ENCODE measurements at places on chromosomes 2 and 18.

DNA sequence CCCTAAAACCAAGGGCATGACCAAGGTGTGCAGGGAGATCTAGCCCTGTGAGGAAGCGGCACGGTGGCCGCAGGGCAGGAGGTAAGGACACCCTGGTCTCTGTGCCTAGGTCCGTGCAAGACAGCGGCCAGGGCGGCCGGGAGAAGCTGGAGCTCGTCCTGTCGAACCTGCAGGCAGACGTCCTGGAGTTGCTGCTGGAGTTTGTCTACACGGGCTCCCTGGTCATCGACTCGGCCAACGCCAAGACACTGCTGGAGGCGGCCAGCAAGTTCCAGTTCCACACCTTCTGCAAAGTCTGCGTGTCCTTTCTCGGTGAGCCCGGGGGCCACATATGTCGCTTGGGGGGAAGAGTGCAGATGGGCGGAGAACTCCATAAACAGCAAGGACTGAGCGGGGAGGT lies 235.4 kb downstream of the ATAD2B start:
- DNase-seq = no peak

DNA sequence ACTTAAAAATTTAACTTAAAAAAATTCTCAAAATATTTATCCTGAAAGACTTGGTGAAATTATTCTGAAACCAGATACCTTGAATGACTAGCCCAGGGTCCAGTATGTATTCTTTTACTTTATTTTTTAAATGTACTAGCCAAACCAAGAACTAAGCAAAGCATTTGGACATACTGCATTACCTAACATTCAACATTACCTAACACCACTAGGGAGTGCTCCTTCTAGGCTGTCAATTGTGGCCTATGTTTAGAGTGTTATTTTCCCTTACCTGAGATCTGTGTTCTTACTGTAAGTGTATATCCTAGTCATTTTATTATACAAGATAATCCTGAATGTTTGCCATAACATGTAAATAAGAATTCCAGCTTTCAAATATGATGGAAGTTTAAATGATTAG lies 496.6 kb downstream of the PTPRM start:
- no peak for DNase-seq

GRCh38 chr2:130916438-130916705 lies 79.7 kb downstream of the ARHGEF4 start:
- no peak for DNase-seq

DNA sequence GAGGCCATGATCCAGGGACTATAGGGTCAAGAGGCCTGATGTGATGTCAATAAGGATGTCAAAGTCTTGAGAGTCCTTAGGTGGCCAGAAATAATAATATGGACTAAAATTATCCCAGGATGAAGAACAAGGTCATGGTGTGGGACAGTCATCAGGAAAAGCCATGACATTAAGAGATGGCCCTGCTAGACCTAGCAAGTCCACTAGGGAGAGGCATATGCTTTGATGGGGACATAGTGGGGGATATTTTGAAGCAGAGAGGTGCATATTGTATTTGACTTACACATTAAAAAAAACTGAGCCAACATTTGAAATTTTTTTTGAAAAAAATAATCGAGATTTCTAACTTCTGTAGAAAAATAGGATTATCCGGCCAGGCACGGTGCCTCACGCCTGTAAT lies 53.3 kb upstream of the CXCR4 start:
- no peak for DNase-seq

DNA sequence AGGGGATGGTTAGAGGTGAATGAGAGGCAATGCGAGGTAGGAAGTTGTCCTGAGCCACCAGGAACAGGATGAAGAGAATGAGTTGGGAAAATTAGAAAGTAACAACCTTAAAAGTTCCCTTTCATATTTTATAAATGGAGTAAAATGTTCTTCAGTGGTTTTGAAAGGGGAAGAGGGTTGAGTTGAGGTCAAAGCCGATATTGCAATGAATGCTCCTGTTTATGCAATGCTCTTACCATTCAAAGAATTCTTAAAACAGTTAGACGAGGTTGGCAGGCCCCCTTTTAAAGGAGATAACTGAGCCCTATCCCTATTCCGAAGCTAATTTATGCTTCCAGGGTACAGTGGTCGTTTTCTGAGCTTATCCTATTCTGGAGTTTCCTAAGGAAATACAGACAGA lies 2110.3 kb upstream of the CELF4 start:
- peak; percentile 79 for DNase-seq

DNA sequence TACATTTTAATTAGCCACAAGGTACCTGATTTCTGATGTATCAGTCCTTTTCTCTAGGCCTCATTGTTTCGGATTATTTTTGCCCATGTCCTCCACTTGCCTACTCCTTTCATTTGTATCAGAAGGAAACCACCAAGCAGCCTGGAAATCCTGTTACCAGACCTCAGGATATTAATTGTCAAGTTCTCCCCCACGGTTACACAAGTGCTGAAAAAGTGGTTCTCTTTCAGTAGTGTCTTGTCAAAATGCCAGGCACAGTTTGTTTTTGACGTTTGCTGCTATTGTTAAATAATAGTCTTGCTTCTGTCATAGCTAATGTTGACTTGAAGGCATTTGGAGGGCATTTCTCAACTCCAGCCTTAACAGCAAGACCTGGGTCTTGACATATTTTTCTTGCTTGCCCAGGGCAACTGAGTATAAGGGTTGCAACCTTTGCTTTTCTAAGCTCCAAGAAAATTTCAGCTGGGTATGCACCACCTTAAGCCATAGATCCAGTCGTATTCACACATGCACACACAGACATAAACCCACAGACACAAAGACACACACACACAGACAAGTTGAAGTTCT lies 31.0 kb downstream of the INSIG2 start:
- no peak for DNase-seq

GRCh38 chr2:200814276-200814815 lies 2.6 kb downstream of the BZW1 start:
- no peak for DNase-seq

DNA sequence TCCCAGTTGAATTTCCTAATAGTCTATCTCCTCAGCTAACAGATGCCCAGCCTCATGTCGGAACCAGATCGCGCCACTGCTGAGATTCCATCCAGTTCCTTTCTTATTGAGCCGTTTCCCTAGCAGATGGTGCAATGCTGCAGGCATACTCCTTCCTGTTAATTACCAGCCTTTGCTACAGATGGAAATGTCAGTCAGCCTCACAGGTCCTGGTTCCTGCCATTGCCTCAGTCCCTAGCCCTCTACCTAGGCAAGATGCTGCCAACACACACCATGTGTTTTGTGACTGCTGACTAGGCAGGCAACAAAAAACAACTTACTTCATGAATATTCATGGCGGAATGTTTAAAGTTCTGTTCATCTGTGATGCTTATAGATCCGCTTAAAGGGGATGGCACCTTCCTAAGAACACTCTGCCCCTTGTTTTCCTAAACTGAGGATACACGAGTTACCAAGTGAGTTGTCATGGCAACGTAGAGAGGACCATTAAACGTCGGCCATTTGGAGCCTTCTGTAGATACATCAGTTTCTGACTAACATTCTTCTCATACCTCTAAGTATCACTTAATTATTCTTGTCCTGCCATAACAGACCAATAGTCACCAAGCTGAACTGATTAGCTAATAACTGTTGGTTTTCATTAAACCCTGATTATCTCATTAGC lies 749.5 kb downstream of the RNF144A start:
- no peak for DNase-seq

GRCh38 chr2:6475155-6475940 lies 390.4 kb downstream of the CMPK2 start:
- DNase-seq = no peak

GRCh38 chr2:120312860-120313694 lies 32.9 kb upstream of the INHBB start:
- DNase-seq = peak; percentile 56

Data from MV-4-11 (cell line).